ENCODE measurements at places on chromosomes 2 and 18.

- no peak for DNase-seq
Measured at GRCh38 chr2:150207979-150208378, 279.5 kb downstream of the RND3 start.

GRCh38 chr2:169476459-169476858, 2.8 kb upstream of the BBS5 start:
- no peak for DNase-seq

GRCh38 chr2:230903231-230904150, 21.6 kb downstream of the GPR55 start:
- no peak for DNase-seq

DNA sequence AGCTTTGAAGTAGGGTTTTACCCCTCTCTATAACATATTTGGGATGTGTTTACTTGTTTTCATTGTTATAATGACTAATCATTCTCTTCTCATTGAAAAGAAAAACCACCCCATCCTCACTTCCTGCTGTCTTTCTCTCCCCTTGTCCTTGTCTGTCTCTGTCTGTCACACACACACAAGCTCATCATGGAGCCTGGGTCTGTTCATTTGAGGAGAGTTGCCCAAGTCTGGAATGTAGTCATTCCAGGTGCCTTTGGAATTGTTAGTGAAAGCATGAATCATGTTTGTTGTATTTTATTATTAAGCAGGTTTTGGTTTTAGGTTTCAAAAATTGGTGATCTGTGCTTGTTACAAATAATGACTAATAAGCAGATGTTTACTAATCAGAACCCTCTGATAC, 133.5 kb upstream of the IL1R2 start:
- DNase-seq = no peak

- DNase-seq = no peak
Measured at GRCh38 chr2:175734686-175735085, 267.4 kb downstream of the LNPK start.

GRCh38 chr18:50879302-50880118, 592 bp downstream of the ME2 start:
- DNase-seq = peak; percentile 57

DNA sequence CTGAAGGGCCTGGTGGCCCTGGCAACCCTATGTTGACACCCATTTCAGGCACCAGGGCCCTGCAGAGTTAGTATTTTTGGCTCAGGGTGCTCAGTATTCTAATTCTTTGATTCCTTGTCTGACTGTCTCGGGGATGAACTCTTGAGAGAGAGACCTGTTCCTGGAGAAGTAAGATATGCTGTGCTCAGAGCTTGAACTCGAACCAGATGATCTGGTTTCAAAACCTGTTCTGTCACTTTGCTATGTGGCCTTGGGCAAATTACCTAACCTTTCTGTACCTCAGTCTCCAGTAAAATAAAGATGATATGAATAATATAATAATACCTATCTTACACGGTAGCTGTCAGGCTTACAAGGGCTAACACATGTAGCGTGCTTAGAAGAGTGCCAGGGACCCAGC, 294.2 kb downstream of the DYSF start:
- DNase-seq = no peak

- DNase-seq = no peak
Measured at GRCh38 chr2:68030529-68030928, 32.3 kb downstream of the C1D start.

GRCh38 chr2:174327021-174327840, 7.5 kb upstream of the SP9 start:
- no peak for DNase-seq

- no peak for DNase-seq
Measured at GRCh38 chr2:23429036-23429435, 44.1 kb downstream of the KLHL29 start.

GRCh38 chr2:70943205-70943871, 7.6 kb downstream of the ATP6V1B1 start:
- DNase-seq = no peak

- DNase-seq = no peak
Measured at GRCh38 chr2:43284967-43285366, 58.6 kb upstream of the ZFP36L2 start.

GRCh38 chr2:144455987-144456386, 63.9 kb downstream of the ZEB2 start:
- no peak for DNase-seq

- DNase-seq = no peak
Measured at GRCh38 chr2:239167011-239167673, 233.7 kb downstream of the HDAC4 start.

GRCh38 chr2:30421026-30421603, 25.9 kb upstream of the LCLAT1 start:
- DNase-seq = no peak

DNA sequence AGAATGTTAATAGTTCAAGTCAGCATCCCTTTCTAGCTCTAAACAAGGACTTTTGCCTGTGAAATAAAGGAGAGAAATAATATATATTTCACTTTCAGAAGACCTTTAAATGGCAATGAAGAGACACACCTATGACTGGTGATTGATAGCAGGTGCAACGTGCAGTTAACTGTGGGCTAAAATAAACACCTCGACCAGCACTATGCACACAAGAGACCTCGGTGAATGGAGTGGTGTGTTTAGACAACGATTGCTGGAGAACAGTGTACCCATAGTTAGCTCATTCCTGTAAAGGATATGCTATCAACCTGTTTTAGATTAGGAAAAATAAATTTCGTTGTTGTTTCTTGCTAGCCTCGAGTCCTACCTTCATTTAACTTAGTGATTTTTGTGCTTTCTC, 143.4 kb downstream of the NR4A2 start:
- no peak for DNase-seq

GRCh38 chr18:42185486-42185885, 230.5 kb downstream of the PIK3C3 start:
- DNase-seq = no peak

- DNase-seq = no peak
Measured at GRCh38 chr2:215619022-215619958, 183.4 kb upstream of the FN1 start.

DNA sequence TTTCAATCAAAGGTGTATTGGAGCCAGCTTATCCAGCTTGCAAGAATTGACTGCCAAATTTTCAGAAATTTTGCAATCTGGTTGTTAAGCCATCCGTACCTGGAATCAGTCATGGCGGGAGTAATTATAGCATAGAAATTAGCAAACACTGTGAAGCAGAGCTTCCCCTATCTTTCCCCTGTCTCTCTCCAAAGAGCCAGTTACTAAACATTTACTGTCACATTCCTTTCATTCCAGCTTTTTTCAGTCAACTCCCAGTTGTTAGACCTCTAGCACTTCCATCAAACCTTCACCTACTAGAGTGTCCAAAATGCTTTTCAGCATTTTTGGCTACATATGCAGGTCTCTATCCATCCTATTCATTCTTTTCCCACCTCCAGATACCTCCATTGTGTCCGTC, 137.4 kb downstream of the MC4R start:
- DNase-seq = no peak

DNA sequence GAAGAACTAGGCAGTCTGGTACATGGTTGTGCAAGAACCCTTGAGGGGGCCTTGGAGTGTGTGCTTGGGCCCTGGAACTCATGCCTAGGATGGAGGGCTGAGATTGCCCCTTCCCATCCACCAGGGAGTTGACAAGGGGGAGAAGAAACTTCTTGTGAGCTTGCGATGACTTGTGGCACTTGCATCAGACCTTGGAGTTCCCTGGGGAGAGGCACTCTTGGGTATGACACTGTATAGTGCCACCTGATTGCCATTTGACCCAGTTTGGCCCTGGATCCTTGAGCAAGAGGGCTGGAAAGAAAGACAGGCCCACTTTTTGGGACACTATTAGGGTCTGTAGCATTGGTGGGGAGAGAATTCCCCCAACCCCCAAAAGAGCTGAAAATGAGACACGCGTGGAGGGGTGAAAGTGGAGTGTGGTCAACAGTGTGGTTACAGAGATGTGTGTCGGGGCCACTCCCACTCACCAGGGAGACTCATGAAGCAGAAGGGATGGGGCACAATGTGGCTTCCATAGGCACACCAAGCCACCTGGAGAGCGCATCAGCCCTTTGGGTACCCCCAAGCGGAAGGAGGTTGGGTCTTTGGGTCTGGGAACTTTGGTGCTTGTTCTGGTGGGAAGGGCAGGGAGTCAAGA, 101.3 kb downstream of the MSH2 start:
- no peak for DNase-seq

- DNase-seq = no peak
Measured at GRCh38 chr2:232231554-232231953, 147.0 kb upstream of the ALPP start.

GRCh38 chr2:36423172-36423571, 67.6 kb downstream of the CRIM1 start:
- no peak for DNase-seq

DNA sequence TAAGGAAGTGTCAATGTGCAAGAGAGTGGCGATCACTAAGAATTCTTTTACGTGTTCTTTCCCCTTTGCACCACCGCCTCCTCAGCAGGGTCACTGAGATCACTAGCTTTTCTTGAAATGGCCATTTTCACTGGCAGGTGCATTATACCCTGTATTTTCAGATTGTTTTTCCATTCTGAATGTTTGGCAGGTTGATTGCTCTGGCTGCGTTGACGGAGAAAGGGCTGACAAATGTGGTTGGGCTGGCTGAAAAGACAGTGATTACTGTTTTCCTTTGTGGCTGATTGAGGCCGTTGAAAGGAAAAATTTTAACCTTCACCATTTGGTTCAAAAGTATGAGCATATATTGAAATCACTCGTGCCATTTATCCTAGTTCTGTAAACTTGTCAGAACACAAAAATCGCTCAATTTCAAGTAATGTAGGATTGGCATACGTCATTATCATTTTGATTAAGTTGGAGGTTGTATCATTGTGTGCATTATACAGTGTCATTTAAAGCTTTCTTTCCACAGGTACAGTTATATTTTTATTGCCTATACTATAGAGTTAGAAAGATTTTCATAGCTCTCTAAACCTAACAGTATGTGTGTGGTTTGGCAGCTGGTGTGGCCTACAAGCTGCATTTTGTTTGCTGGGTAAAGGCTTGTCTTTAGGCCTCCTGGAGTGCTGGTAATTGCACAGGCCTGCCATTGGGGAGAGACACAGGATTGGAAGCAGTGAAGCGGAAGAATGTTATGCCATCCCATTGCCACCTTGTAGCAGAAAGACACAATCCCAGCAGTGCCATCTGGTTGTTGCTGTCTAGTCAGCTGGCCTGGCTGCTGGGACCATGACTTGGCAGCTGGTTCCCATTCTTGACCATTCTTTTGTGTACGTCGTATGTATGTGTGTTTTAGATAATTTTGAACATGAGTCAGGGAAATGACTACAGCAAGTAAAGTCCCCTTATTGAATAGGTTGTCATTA, 36.7 kb downstream of the DYNC1I2 start:
- no peak for DNase-seq

- DNase-seq = no peak
Measured at GRCh38 chr2:70124983-70125480, 37.8 kb downstream of the PCBP1 start.

DNA sequence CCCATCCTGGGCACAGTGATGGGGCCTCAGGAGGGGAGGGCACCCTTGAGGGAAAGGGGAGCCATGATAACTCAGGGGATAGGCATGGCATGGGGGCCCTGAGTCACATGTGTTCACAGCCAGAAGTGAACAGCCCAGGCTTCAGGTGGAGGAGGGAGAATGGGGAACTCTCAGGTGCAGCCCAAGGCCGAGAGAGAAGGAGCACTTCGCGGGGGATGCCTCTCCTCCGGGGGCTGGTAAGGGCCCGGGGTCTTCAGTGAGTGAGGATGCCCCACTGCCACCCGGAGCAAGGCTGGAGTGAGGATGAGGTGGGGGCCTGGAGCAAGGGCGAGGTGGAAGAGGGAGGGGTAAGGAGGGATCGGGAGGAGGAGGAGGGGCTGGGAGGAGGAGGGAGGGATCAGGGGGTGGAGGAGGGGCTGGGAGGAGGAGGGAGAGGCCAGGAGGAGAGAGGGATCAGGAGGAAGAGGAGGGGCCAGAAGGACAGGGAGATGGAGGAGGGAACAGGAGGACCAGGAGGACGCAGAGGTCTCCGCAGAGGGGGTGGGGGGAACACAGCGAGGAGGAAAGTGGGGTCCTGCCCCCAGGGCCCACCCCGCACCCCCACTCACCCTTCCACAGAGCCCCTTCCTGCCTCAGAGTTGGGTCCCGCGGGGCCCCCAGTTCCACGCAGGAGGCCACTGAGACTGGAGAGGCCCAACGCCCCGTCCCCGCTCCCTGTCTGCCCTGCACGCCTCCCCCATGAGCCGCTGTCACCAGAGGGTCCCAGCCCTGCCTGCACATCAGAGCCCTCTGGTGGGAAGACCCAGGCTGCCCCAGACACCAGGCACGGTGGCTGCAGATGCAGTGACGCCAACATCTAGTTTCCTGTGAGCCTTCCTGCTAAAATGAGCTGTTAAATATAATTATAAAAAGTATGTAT, 42.8 kb downstream of the RAMP1 start:
- no peak for DNase-seq

All from HFFc6 (cell line).